ENCODE measurements at places on chromosomes 12 and 14.

- no peak for DNase-seq
Measured at GRCh38 chr12:53623548-53624385, 2.4 kb downstream of the ATF7 start.

DNA sequence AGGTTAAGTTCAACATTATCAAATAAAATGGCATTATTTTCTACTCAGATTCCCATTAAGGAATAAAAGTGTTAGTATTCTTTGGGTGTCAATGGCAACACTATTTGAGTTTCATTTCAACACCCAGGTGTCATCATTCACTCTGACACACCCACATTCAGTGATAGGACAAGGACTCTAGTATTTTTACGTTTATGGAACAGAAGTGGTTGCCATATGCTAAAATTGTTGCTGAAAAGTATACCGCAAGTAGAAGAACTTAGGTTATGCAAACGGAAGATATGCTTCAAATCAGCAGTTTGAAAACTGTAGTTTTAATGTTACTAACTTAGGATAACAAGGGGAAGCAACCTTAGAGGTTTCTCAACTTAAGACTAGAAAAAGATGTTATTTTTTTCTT, 20.0 kb upstream of the SGPP1 start:
- DNase-seq: no peak

GRCh38 chr12:112970391-112970790, 7.9 kb upstream of the OAS2 start:
- DNase-seq: no peak

DNA sequence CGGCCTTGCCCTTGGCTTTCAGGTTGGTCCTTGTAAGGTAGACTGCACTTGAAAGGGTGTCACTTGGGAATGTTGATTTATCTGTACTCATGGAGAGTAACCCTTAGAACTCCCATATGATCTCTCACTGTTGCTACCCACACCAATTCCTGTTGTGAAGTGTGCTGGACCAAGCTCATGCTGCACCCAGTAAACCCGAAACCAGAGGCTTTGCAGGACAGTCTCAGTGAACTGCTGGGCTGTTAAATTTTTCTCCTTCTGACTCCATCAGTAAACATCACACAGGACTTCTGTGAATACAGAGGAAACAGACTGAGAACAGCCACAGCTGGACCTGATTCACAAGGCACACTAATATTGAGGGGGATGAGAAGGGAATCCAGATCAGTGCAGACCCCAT, 783.0 kb downstream of the TMEM121 start:
- no peak for DNase-seq

- DNase-seq: no peak
Measured at GRCh38 chr14:51473808-51474565, 177.7 kb upstream of the FRMD6 start.

- no peak for DNase-seq
Measured at GRCh38 chr12:56671608-56672007, 16.5 kb downstream of the PTGES3 start.

- DNase-seq: no peak
Measured at GRCh38 chr12:131511803-131512561, 198.9 kb upstream of the SFSWAP start.

- DNase-seq: peak; percentile 89
Measured at GRCh38 chr14:68464711-68465110, 328.2 kb downstream of the ZFP36L1 start.

DNA sequence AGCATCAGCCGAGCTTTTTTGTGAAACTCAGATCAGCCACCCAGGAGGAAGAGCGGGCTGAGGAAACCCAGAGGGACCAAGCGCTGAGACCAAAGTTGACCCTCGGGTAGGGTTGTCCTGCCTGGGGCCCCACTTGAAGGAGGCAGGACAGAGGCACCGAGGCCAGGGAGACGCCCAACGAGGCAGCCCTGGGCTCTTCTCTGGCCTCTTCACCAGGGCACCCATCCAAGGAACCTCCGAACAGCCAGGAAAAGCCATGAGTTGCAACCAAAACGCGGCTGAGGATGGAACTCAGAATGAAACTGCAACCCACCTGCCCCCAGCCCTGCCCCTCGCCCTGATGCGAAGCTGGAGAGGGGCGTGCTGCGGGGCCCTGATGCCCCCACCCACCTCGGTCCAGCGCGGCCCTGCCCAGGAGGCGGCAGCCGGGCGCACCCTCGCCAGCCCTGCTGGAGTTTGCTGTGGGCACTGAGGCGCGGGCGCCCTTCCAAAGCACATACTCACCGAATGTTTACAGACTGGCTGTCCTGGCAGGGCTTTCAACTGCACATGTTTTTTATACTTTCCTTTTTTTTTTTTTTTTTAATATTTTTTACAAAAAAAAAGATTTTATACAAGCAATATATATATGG, 41.9 kb downstream of the JDP2 start:
- DNase-seq: no peak

- no peak for DNase-seq
Measured at GRCh38 chr14:54781961-54782750, 120.5 kb downstream of the GCH1 start.

DNA sequence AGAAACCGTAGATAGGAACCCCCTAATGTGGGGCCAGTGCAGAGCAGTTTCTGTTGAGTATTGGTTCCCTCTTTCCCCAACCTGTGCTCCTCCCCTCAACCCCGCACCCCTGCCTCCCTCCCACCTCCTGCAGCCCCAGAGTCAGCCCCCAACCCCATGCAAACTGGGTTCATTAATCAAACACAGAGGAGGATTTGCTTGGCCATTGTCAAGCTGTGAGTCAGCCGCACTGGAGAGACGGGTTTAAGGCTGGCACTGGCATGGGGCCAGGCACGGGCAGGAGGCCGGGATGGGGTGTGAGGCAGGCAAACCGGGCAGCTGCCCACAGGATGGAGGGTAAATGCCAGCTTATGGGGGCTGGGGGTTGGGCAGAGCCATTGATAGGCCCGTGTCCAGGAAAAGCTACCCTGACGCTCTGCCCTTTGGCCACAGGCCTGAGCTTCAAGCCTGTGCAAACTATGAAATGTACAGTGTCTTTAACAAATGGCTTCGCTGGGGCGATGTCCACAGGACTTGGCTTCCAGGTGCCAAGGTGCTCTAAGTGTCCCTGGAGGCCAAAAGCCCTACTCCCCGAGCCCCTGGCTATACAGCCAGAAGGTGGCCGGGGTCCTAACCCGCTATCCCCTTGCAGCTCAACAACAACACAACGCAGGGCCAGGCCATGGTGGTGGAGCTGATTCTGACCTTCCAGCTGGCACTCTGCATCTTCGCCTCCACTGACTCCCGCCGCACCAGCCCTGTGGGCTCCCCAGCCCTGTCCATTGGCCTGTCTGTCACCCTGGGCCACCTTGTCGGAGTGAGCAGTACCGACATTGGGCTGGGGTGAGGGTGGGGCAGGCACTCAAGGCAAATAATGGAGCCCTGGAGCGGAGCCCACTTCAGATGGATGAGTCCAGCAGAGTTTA, 1.4 kb downstream of the AQP5 start:
- no peak for DNase-seq

GRCh38 chr12:124392271-124392666, 97.4 kb downstream of the RFLNA start:
- DNase-seq: no peak

DNA sequence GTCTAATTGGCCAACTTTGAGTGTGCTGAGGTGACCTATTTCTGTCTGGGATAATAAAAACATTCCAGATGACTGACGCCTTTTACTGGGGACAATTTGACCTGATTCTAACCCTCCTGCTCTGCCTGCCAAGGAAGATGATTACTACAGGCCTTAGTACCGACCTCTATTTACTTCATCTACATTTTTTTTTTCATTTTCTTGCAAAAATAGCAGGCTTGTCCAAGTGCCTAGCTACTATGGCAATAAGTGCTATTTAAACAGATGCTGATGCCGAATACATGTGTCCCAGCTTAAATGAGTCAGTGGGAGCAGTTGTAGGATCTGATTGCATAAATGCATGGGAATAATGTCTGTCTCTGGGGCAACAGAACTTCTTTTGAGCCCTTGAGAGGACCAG, 254.3 kb downstream of the RGS6 start:
- DNase-seq: no peak

DNA sequence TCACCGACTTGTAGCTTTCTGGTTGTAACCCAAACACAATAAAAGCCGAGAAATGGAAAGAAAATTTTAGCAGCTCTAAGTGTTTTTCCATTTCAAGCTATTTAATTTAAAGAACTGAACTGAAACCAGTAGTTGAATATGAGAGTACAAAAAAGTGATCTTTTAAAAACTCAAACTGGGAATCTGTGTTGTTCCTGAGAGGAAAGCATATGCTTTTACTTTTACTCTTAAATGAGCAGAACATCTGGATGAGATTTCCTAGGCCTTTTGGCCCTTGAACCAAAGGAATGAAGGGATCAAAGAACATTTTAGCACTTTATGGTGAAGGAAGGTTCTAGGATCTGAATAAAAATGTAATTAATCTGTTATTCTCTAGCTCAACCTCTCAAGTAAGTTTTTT, 1.3 kb downstream of the KERA start:
- no peak for DNase-seq

- no peak for DNase-seq
Measured at GRCh38 chr12:126346087-126346486, 1280.9 kb downstream of the AACS start.

- no peak for DNase-seq
Measured at GRCh38 chr12:112684742-112685141, 106.8 kb upstream of the RPH3A start.

DNA sequence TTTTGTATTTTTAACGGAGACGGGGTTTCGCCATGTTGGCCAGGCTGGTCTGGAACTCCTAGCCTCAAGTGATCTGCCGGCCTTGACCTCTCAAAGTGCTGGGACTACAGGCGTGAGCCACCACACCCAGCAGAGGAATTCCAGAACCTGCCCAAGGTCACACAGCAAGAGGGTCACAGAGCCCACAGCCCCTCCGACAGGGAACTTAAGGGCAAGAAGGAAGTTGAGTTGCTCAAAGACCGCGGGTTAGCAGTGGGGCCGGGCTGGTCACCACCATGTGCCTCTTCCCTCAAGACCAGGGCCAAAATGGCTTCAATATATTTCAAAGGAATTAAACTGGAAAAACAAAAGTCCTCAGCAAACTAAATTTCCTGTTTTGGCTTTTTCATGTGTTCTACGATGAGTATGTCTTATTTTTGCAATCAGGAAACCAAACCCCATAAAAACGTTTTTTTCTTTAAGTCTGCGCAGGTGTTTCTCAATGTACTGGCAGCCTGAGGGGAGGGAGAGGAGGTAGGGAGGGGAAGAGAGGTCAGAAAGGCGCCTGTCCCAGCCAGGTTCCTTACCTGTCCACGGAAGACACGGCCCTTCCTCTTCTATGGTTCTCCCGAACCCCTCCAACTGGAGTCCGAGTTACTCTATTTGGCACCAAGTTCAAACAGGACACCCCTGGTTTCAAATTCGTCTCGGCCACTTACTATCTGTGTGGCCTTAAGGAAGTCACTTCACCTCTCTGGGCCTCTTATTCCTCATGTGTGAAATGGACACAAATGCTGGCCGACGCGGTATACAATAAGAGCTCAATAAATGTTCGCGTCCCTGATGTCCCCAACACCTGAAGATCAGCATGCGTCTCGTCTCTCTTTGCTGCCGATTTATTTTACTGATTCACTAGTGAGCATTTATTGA, 778 bp downstream of the SLC8B1 start:
- peak; percentile 25 for DNase-seq

DNA sequence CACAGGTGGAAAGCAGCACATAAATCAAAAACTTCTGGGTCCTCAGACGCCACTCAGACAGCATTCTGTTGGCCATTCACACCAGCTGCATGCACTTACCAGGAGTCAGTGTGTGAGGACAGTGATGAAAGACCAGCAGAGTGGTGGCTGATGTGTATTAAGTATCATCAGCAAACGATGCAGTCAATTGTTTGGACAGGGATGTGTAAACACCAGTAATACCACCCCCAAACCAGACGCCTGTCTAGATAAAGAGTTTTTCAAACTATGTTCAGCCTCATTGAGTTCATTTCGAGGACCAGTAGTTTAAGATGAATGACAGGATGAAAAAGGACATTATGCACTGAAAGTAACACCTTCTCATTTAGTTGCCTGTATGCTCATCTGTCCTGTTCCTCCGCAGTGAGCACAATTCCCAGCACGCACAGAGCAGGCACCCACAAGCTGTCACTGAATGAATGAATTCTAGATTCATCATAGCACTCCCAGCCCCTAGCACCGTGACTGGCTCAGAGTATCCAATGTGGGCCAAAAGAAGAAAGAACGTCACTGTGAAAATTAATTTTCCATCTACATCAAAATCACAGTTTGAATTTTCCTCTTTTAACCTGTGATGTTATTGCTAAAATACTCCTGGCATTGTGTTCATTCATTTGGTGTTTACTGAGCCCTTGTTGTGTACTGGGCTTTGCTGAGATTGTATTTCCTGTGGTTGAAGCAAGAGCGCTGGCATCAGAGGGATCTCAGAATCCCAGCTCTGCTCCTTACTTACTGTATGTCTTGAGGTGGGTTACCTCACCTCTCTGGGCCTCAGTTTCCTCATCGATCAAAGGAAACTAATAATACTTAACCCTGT, 124.8 kb upstream of the NOS1 start:
- DNase-seq: no peak

Data from dermis microvascular lymphatic vessel endothelial cell (primary cell).